ENCODE measurements at places on chromosomes 12 and 14.

DNA sequence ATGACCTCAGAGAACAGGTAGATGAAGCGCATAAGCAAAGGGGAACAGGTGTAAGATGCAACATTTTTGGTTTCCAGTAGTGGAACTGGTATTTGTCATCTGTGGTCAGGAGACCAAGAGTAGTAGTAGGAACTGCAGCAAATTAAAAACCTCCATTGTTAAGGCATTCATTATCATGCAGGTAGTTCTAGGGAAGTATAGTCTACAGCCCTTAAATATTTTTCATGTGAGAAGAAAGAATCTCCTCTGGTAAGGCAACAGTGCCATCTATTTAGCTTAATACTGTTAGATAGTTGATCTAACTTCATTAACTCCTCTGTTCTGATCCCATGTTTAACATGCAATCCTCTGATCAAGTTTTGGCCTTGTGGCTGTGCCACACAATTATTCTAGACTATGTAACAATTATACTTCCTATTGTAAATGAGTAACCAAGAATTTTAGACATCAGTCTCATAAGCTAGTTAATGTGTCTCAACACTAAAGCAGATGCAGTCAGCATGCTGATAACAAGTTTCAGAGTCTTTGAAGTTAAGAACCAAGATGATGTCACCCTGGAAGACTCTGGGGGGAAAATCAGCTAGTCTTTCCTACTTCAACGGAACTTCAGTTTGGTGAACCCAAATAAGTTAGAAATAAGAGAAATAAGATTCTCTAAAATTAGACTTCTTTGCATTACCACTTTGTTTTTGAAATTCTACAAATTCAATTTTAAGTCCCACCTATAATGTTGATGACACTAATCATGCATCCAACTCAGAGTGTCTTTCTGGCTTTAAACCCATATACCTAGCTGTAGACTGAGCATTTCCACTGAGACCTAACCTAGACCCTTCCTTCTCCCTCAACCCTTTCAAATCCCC lies 70.9 kb downstream of the STXBP6 start:
- DNase-seq: peak; percentile 13

- no peak for DNase-seq
Observed at GRCh38 chr12:3673981-3674708, 78.8 kb downstream of the CRACR2A start.

GRCh38 chr12:74441872-74442271 lies 95.8 kb upstream of the ATXN7L3B start:
- DNase-seq: no peak

DNA sequence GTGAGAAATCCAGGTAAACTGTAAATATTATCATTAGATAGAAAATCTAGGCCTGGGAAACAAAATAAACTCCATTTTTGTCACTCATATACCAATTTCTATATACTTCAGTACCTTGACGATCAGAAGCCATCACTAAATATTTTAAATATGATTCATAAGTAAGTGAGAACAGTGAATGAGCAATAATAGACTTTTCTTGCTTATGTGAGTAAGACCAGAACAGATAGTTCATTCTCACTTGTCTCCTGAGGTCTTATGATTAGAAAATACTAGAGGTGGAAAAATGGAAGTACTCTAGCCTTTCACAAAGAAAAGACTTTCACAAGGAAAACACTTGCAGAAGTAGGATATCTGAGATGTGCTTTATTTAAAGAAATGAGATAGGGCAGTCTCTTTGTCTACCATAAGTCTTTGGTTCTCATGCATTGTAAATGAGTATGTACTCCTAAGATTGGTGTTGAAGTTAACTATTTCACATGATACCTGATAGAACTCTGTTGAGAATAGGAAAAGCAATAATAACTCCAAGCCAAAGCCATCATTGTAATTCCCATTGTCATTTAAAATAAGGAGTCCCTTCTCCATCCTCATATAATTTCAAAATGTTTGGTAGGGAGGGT lies 10.1 kb upstream of the SMCO3 start:
- DNase-seq: no peak

DNA sequence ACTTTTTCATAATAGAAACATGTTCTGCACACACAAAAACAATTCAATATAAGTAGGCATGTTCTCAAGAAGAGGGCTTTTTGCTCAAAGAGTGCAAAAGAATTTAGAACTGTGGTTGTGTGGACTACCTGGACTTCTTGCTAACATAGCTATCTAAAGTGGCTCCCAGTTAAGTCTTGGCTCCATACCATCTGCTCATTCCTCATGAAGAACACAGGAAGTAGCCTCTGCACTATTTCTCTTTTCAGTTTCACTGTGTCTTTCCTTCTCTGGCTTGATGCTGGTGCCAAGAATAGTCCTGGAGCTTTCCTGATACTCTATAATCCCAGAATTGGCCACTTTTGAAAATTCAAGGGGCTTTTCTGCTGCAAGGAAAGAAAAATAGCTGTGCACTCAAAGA lies 127.4 kb downstream of the CCER1 start:
- no peak for DNase-seq

GRCh38 chr12:111406474-111407376 lies 1.0 kb downstream of the SH2B3 start:
- peak; percentile 62 for DNase-seq

DNA sequence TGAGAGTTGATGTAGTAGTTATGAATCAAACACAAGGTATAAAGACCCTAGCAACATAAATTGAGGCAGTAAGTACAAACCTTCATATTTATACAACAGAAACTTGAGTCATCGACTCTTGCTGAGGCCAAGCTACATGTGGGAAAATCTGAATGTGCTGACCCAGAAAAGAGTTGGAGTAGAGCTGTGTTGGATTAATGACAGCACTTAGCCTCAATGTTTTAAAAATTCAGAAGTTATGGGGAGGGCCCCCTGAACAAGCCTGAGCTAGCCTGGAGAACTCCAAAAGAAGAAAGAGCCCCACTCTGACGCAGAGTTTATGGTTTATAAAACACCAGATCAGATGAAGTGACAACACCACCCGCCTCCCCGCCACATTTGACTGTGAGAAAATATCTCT lies 100.0 kb downstream of the DUSP6 start:
- no peak for DNase-seq

DNA sequence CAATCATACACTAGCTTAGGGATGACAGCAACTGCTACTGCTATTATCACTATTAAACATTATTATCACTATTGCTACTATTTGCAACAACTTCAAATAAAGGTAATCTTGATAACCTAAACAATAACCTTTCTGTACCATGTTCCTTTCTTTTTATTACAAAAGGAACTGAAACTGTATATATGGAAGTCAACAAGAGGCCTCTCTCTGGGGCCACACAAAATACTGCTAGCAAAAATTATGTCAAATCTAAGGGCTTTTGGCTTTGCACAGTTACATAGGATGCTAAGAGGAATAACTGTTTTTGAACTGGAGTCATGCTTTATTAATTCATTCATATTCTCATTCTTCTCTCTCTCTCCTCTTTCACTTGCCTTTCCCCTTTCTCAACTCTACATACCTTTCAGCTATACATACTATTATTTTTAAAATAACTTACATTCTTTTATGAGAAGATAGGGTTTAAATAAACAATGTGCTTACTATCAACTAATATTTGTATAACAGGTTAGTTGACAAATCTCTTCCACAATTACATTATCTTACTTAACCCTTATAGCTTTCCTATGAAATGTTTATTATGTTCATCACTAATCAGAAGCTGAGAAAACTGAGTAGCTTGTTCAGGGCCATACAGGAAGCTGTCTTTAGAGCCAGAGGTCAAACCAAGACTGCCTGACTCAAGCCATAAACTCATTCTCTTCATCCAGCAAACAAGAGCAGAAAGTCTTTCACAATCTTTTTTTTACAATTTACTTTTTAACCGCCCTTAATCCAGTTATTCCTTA lies 25.7 kb downstream of the SPTSSA start:
- no peak for DNase-seq

DNA sequence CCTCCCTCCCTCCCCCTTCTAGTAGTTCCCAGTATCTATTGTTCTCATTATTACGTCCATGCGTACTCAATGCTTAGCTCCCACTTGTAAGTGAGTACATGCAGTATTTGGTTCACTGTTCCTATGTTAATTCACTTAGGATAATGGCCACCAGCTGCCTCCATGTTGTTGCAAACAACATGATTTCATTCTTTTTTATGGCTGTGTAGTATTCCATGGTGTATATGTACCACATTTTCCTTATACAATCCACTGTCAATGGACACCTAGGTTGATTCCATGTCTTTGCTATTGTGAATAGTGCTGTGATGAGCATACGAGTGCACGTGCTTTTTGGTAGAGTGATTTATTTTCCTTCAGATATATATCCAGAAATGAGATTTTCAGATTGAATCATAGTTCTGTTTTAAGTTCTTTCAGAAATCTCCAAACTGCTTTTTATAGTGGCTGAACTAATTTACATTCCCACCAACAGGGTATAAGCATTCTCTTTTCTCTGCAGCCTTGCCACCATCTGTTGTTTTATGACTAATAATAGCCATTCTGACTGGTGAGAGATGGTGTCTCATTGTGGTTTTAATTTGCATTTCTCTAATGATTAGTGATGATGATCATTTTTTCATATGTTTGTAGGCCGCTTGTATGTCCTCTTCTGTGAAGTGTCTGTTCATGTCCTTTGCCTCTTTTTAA lies 17.9 kb upstream of the CLEC7A start:
- DNase-seq: no peak

DNA sequence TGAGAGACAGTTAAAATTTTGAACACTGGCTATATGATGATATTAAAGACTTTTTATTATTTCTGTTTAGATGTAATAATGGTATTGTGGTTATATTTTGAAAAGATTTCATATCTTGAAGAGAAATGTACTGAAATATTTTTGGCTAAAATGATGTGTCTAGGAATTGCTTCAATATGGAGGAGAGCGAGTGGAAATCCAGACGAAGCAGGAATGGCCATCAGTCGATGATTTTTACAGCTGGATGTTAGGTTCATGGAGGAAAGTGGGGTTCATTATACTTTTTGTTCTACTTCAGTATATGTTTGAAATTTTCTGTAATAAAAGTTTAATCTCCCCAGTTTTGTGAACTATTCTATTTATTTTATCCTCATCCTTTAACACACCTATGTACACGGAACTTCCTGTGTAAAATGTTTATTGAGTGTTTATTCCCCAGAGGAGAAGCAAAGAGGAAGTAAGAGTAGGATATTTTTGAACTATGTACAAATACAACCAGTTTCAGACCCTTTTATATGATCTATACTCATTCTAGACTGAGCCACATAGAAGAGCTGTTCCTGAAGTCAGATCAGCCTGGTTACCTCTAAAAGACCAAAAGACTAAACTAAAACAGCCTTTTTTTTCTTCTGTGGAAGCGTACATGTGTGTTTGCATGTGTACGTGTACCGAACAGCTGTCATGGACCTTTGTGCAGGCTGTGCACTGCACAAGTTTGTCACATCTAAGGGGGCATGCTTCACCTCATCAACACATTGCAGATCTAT lies 211.0 kb upstream of the NUDT4 start:
- DNase-seq: no peak

DNA sequence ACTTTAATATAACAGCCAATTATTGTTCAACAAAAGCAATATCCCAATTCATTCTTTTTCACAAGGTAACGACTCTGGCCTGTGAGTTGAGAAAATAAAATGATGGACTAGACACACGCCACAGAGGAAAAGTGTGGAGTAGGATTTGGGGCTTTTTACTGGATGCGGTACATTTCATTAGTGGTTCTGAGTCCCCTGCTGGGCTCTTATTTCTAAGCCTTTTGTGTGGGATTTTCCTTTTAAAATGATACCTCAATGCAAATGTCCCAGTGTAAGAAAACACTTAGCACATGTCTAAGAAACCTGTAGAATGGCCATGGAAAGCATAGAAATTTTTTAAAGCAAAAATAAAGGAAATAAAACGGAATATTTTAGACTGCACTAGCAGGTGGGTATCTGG lies 73.4 kb downstream of the C12orf42 start:
- no peak for DNase-seq

- DNase-seq: no peak
Observed at GRCh38 chr12:57889500-57889989, 43.0 kb upstream of the CTDSP2 start.

DNA sequence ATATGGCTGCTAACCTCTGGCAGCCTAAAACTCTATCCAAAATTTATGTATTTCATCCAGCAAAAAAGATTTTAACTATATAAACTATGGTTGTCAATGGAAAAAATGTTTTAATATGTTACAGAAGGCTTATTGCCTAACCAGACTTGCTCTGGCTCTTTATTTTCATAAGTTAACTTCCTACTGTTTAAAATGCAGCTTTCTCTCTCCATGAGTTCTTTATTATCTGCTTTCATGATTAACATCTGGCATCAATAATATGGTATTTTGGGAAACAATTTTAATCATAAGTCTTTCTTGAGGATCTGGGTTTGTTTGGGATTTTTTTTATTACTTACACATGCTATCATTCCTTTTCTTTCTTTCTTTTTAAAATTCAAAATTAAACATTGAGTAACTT lies 20.5 kb downstream of the KERA start:
- DNase-seq: no peak

DNA sequence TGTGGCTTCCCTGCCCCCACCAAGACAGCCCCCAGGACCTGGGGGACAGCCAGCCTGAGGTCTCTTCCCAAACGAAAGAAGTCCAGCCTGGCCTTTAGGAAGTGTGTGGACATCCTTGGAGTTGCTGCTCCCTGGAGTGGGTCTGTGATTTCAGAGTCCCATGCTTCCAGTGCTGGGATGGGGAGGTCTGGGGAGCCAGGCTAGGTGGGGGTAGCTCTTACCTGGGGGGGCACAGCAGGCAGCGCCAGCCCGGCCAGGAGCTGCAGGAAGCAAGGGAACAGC lies 509 bp downstream of the PGF start:
- no peak for DNase-seq

- DNase-seq: no peak
Observed at GRCh38 chr12:56897844-56898361, 36.3 kb downstream of the SDR9C7 start.

DNA sequence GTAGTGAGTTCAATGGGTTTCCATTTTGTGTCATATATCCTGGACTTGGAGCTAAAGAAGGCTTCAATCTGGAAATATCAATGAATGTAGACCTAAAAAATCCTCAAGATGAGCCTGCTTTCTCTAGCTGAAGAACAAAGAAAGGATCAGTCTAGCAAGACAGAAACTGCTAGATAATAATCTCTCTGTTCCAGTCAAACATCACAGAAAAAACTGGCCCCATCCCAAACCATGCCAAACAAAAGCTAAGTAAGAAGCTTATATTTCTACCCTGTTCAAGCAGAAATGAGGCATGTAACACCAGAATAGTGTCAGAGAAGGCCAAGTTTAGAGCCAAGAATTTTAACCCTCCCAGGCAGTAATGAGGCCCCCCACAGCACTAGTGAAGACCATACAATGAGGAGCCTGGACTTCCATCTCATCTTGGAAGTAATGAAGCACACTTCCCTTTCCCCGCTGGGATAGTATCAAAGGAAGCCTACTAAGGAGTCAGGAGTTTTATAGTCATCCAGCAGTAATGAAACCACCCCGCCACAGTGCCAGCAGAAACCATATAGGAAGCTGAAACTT lies 95.8 kb downstream of the NELL2 start:
- no peak for DNase-seq

GRCh38 chr12:26891704-26892103 lies 46.1 kb downstream of the INTS13 start:
- DNase-seq: no peak

DNA sequence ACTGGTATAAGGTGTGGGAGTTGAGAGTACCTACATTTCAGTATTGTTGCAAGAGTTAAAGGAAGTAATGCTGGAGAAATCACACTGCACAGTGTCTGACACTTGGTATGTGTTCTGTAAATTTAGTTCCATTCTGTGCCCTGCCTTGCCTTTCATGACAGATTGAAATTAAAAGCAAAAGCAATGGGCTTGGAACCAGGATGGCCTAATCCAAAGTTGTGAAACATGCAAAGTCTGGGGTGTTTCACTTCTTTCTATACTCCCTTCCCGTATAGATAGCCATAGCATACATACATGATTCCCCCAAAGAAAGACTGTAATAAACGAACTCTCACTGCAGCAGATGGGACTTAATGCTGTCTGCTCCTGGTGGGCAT lies 281.1 kb downstream of the NRXN3 start:
- no peak for DNase-seq
